ENCODE measurements at places on chromosomes 4 and X. TPM values are rescaled to one million over a fixed set of nuclear protein-coding genes. Genes with fewer than 3 reads are reported as not detected.

The LUZP4 gene
- not detected for total RNA-seq

The TLR1 gene
- 0.32 TPM for total RNA-seq

The CPEB2 gene
- 16.4 TPM for total RNA-seq

The FAM47E gene
- total RNA-seq: 0.86 TPM

The SLIT2 gene
- total RNA-seq: 20.7 TPM
